ENCODE measurements at places on chromosomes 7 and 10.

DNA sequence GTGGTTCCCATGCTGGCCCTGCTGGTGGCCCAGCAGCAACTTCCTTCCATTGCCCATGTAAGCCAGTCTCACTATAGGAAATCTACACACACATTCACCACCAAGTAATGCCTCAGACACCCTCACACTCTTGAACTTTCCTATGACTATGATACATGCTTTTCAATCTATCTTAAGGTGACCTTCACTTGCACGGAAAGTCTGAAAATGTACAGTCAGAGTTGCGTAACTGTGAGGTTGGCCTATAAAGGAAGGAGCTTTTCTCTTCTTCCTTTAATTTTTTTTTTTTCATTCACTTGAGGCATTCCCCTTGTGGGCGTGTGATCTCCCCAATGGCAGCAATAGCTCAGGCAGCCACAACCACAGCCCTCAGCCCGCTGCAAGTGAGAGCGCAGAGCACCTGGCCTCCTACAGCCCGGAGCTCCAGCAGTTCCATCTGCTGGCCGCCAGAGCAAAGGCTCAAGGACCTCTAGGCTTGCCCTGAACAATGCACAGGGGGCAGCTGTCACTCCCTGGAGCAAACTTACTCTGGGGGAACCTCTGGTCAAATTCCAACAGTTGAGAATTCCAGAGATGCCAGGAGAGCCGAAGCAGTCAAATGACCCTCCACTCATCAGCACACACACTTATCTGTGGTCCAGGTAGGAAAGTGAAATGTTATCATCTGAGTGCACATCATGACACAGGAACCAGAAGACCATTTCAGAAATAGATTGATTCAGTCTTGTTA, 123.1 kb upstream of the ADO start:
- DNase-seq = peak; percentile 45

GRCh38 chr10:21531164-21531563, 2.9 kb upstream of the MLLT10 start:
- no peak for DNase-seq

DNA sequence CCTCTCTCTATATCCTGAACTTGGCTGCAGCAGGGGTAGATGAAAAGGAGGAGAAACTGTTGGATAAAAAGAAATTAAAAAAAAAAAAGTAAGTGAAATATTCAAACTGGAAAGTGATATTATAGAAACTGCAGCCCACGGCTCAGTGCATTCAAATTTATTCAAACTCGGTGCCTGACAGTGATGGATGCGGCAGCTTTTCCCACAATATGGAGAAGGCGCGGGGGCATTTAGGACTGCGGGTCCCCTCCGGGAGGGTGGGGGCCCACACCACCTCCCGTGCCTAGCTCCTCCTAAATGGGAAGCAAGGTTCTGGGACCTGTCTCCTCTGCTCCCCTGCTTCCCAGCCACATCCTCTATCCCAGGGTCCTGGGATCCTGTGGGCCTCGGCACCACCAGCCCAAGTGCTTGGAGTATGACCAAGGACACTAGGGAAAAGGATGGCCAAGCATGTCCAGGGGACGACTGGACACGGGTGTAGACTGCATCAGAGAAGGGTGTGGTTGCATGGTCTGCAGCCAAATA, 82.4 kb downstream of the HIF1AN start:
- DNase-seq = no peak

- no peak for DNase-seq
Measured at GRCh38 chr7:91570560-91570959, 306.3 kb downstream of the FZD1 start.

DNA sequence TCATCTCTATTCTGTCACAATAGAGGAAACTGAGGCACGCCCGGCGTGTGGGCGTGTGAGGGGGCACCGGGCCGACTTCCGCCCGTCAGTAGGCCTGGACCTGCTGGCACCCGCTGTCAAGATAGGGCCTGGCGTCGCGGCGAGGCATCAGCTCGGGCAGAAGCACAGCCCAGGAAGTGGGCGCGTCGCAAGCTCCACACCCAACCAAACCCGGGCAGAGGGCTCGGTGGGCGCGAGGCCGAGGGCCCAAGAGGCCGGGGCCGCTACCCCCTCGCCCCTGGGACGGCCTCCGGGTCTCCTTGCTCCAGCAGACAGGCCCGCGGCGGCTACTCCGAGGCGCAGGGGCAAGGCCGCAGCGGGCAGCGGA, 91.2 kb downstream of the SPAG6 start:
- DNase-seq = no peak

DNA sequence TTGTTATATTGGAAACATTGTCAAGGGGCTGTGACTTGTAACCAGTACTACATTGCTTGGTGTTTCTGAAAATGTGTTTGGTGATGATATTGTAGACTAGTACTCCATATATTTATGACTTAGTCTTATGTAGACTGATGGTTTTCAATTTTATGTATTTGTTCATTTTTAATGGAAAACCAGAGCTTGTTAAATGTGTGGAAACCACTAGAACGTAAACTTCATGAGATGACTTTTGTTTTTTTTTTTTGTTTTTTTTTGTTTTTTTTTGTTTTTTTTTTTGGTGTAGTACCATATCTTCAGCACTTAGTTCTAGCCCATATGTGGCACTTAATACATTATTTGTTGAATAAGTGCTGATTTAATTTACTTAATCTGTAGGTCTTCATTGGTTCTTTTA, 518.6 kb downstream of the AUTS2 start:
- no peak for DNase-seq

- DNase-seq = no peak
Measured at GRCh38 chr7:69395061-69395714, 203.1 kb upstream of the AUTS2 start.

- DNase-seq = no peak
Measured at GRCh38 chr7:46853451-46853850, 728.5 kb downstream of the TNS3 start.

DNA sequence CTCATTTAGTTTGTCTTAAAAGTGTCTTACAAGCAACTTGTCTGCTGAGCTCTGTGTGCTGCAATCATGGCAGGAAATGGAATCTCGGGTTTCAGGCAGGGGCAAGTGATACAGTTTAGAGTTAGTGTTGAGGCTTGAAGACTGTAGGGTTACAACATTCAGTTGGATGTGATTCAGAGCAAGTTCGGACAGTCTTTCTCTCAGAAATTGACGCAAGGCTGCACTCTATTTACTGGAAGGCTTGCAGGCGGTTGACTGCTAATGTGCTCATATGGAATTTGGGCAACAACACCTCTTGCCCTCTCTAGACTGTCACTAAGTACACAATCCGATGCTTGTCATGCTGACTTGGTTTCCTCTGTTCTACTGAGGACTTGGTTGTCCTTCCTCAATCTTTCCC, 161.7 kb upstream of the BMPER start:
- no peak for DNase-seq

DNA sequence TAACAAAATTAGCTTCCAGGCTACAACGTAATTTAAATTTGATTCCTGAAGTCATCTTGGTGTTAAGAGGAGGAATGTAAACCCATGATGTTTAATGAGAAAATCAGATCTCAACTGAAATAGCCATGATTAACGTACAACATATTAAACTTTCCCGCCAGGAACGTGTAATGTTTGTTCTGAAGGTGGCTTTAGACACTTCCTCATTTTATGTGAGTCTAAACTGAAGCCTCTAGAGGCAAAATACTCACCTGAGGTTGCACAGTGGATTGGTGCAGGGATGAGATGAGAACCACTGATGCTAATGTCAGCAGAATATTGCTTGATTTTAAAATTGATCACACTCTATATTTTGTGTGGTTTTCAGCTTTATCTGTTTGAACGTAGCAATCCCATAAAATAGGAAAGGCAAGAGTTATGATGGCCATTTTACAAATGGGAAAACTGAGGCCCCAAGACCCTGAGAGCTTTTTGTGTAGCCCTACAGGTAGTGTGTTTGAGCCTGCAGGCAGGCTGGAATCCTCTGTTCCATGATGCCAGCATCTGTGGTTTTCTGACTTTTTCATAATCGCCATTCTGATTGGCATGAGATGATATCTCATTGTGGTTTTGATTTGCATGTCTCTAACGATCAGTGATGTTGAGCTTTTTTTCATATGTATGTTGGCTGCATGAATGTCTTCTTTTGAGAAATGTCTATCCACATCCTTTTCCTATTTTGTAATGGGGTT, 243.7 kb upstream of the BMPER start:
- DNase-seq = no peak

- DNase-seq = no peak
Measured at GRCh38 chr7:85565276-85565675, 378.4 kb upstream of the SEMA3D start.

- DNase-seq = peak; percentile 60
Measured at GRCh38 chr10:79241990-79242619, 105.2 kb upstream of the PPIF start.

DNA sequence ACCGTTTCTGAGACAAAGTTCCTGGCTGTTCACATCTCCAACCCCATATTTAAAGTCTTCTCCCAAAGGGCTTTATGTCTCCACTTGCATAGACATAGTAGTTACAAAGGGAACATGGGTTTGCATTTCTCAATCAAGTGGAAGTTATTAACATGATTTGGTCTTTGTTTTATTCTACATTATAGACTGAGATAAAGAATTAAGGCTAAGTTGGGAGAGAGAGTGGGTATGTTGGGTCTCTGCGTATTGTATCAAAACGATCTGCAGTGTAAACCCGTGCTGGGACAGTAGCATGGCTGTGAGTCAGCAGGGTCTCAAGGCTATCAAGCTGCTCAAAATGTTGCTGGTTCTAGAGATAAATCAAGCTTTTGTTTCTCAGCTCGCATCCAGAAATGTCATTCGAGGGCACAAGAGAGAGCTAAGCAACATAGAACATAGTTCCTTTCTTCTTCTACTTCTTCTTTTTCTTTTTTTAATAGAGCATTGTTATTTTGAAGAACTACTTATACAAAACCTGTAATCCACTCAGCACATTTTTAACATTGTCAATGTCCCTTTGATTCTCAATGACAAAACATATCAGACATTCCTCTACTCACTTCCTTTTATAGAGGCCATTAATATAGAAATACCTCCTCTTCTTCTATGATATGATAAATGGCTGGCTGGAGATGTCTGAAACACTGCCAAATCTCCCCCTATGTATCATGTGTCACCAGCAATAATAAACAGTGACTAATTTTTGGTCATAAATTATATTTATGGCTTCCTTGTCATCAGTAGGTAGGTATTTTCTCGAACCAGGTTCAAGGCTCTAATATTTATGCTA, 34.5 kb upstream of the RHOBTB1 start:
- no peak for DNase-seq

GRCh38 chr7:14858410-14858809, 44.1 kb downstream of the DGKB start:
- DNase-seq = no peak

- DNase-seq = no peak
Measured at GRCh38 chr10:93364966-93365365, 117.2 kb downstream of the MYOF start.

- DNase-seq = no peak
Measured at GRCh38 chr10:127945948-127946711, 39.2 kb downstream of the PTPRE start.

GRCh38 chr10:132457328-132458070, 60.5 kb downstream of the PWWP2B start:
- no peak for DNase-seq

DNA sequence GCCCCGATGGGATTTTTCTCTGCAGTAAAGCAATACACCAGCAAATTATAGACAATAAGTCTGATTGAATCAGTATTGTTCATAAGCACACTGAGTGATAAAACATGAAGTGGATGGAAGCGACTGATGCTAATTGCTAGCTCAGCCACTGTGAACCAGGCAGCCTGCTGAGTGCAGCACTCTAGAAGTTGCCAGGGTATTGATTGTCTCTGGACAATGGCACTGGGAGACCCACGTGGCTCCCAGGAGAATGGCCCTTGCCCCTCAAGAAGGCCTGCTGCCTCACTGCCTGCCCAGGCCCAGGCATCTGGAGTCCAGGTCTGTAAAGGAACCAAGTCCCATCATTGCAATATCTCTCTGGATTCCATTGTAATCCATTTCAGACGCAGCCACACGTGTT, 80.4 kb upstream of the TCERG1L start:
- no peak for DNase-seq

- DNase-seq = peak; percentile 63
Measured at GRCh38 chr7:26500749-26501352, 209.2 kb downstream of the SNX10 start.

GRCh38 chr10:79348640-79348988, 1.3 kb downstream of the PPIF start:
- no peak for DNase-seq

GRCh38 chr7:94041529-94041928, 37.4 kb upstream of the BET1 start:
- no peak for DNase-seq

DNA sequence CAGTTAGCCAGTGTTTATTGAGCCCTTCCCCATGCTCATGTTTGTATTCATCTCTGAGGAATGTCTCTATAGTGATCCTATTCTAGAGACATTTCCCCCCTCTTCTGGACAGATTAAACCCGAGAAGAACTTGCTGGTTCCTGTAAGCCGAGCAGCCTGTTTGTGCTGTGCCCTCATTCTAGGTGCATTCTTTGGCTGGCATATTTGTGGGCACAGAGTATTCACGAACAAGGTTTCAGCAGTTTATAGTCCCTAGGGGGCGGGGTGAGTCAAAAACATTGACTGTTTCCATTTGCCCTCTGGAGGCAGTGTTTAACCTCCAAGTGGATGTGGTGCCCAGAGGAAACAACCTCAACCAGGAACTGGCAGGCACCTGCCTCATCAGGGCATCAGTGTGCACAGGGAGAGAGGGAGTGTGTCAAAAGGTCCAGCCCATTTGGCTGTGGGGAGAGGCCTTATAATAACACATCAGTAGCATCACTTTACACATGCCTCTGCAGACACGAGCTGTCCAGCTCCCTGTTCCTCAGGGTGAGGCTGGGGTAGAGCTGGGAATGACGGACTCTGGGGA, 273.3 kb upstream of the LRGUK start:
- DNase-seq = peak; percentile 89

GRCh38 chr10:99234791-99235657, 628 bp downstream of the HPSE2 start:
- DNase-seq = peak; percentile 26

DNA sequence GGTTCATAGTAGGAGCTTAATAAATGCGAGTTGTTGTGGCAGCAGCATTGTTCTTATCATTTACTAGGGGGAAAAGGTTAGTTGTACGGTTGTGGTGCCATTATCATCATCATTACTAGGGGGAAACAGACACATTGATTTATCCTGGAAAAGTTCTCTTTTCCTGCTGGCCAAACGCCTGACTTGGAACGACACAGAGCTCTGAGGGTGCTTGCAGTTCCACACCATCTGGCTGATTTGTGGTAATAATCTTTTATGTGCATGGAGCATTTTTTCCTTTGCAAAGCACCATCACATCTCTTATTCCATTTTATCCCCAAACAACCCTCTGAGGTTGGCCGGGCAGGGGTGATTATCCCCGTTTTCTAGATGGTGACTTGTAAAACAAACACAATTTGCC, 219.4 kb downstream of the BUB3 start:
- no peak for DNase-seq

All from GM23338 (cell line).